Muscle of leg (tissue), 16 donors: ENCODE measurements at places on chromosomes 4 and X. TPM values are rescaled to one million over a fixed set of nuclear protein-coding genes. Genes with fewer than 3 reads are reported as not detected.

The ITIH6 gene
- total RNA-seq, result 0.22 TPM

The SCFD2 gene
- 14.8 TPM for total RNA-seq

The CACNA1F gene
- 0.09 TPM for total RNA-seq

The EMCN gene
- total RNA-seq, result 36.1 TPM

The DCAF4L1 gene
- total RNA-seq, result 0.18 TPM

The CTSO gene
- total RNA-seq, result 21.6 TPM

The SLC9B1 gene
- total RNA-seq, result 2.6 TPM

The USP17L25 gene
- total RNA-seq, result not detected

The FAM236A gene
- total RNA-seq, result not detected

The FATE1 gene
- total RNA-seq, result 1.2 TPM

The GAGE1 gene
- total RNA-seq, result not detected

DNA sequence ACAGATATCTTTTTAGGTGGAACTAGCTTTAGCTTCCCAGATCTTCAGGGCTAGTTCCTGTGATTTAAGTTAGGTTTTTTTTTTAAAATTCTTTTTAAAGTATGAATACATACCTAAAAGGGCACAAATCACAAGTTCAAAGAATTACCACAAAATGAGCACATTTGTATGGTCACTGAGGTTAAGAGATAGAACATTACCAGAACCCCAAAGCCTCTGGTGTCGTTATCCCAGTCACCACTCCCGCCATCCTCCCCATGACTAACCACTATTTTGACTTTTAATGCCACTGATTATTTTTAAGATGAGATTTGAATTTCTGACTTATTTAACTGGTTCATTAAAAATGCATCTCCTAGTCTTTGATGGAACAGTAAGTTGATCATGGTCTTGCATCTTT is 5.4 kb downstream of the PGK1 start:
- H3K27ac ChIP-seq, result no peak overlapping the region
- DNase-seq, result no peak
- peaks cover 9% of the 10 kb centered on the region for H3K4me1 ChIP-seq
- H3K4me3 ChIP-seq, result no peak overlapping the region
- H3K27me3 ChIP-seq, result no peaks in the 10 kb centered on the region

GRCh38 chr4:85968945-85969819 is 390.7 kb downstream of the MAPK10 start:
- peaks cover 5% of the 10 kb centered on the region for H3K36me3 ChIP-seq
- peaks cover 4% of the 10 kb centered on the region for H3K4me1 ChIP-seq
- peak; percentile 87 for DNase-seq
- H3K27ac ChIP-seq, result no peak overlapping the region

- peaks cover 31% of the 10 kb centered on the region for H3K4me1 ChIP-seq
- no peaks in the 10 kb centered on the region for H3K36me3 ChIP-seq
- H3K27ac ChIP-seq, result no peak overlapping the region
- DNase-seq, result no peak
Measured at GRCh38 chr4:76302826-76303438, 3.6 kb upstream of the STBD1 start.

DNA sequence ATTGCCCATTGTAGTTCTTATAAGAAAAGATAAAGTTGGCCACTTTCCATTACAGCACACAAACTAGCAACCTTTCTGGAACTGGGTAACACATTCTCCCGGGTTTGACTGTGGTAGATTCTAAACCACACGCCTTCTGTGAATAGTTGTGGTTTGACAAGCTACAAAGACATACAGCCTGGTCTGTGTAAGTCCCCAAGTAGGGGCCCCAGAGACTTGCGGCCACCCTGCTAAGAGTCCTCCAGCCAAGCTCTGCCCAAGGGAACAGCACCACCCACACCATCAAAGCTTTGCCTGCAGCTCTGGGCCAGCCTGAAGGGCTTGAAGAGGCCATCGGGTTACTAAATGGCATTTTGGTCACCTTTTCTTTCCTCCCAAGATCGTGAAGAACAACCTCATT is 203.4 kb downstream of the MAML3 start:
- no peak for DNase-seq
- H3K27me3 ChIP-seq, result no peaks in the 10 kb centered on the region
- no peaks in the 10 kb centered on the region for H3K36me3 ChIP-seq

- no peaks in the 10 kb centered on the region for H3K36me3 ChIP-seq
- no peak overlapping the region for H3K27ac ChIP-seq
- no peak overlapping the region for H3K4me3 ChIP-seq
- DNase-seq, result no peak
Measured at GRCh38 chr4:27112587-27112986, 251.9 kb downstream of the STIM2 start.

- H3K27me3 ChIP-seq, result no peaks in the 10 kb centered on the region
- no peaks in the 10 kb centered on the region for H3K36me3 ChIP-seq
- H3K4me3 ChIP-seq, result no peak overlapping the region
Measured at GRCh38 chr4:64670647-64671046, 261.4 kb upstream of the TECRL start.

DNA sequence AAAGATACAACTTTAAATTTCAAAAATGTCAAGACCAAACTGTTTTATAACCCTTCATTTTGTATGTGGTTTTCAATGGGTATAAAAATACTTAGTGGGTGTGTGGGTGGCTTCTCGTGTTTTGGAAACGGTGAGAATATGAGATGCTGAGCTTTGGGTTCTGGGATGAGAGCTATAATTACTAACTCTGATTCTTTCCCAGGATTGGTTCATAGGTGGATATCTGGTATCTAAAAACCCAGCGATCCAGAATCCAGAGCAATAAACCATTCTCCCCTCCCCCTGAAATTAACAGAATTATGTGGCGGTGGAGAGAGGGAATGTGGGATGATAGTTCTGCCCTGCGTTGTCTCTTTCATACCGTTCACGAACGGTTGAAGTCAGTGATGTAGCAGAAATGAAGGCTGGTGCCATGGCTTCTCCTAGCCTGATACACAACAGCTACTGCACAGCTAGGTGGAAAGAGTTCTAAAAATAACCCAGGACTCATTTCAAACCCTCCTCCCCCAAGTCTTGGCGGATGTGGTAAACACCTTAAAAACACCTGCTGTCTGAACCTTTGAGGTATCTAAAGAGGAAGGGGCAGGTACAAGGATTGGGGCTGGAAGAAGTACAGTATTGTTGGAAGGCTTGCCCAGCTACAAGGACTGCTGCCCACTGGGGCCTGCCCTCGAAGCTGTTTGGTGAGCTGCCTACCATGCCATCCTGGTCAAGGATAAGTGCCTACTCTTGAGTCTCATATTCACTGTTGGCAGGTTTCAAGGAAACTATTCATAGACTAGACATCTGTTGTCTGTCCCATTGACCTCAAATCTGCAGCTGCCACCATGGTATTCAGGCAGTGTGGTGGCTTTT is 44.5 kb downstream of the SEPTIN11 start:
- no peaks in the 10 kb centered on the region for H3K27me3 ChIP-seq
- H3K36me3 ChIP-seq, result peaks cover 33% of the 10 kb centered on the region
- H3K4me1 ChIP-seq, result peaks cover 29% of the 10 kb centered on the region
- H3K4me3 ChIP-seq, result no peak overlapping the region
- H3K27ac ChIP-seq, result peak overlapping the region; percentile 93

- H3K4me3 ChIP-seq, result no peak overlapping the region
- no peaks in the 10 kb centered on the region for H3K4me1 ChIP-seq
- no peak for DNase-seq
- peaks cover 4% of the 10 kb centered on the region for H3K36me3 ChIP-seq
Measured at GRCh38 chr4:142194905-142195304, 558.5 kb downstream of the IL15 start.

- H3K4me1 ChIP-seq, result peaks cover 4% of the 10 kb centered on the region
- H3K27me3 ChIP-seq, result no peaks in the 10 kb centered on the region
- DNase-seq, result no peak
- H3K27ac ChIP-seq, result no peak overlapping the region
- no peaks in the 10 kb centered on the region for H3K36me3 ChIP-seq
Measured at GRCh38 chr4:86963697-86964096, 28.9 kb downstream of the AFF1 start.
